ENCODE measurements at places on chromosomes 1 and 21.

- no peak for DNase-seq
Observed at GRCh38 chr1:212700223-212700891, 717 bp upstream of the BATF3 start.

DNA sequence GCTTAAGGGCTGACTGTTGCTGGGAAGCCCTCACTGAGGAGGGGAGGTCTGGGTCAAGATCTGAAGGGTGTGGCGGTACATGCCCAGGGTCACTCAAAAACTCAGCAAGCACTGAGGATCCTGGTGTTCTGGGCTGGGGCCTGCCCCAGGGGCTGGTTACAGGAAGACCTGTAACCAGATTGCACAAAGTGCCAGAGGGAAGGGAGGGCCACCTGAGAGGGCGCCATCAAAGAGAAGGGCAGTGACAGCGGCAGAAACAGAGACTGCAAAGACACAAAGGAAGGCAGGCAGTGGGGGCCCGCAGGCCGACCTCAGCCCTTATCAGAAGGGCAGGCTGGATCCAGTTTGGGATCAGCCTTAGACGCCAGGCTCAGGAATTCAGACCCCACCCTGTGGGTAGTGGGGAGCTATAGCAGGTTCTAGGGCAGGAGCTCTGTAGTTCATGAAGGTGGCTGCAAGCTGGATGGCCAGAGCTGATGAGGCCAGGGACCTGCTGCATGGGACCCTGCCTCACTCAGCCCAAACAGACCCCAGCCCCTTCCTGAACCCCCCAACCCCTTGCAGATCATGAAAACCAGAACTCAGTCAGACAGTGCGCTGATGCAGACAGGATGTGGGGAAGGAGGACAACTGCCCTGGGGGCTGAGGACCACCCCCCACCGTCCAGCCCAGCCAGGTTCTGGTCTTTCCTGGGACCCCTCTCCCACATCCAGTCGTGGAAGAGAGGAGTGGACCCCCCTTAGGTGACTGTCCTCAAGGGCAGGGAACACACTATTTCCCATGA is 3.9 kb downstream of the SH2D5 start:
- no peak for DNase-seq

- DNase-seq, result no peak
Observed at GRCh38 chr1:114274621-114275317, 121.1 kb upstream of the SYT6 start.

DNA sequence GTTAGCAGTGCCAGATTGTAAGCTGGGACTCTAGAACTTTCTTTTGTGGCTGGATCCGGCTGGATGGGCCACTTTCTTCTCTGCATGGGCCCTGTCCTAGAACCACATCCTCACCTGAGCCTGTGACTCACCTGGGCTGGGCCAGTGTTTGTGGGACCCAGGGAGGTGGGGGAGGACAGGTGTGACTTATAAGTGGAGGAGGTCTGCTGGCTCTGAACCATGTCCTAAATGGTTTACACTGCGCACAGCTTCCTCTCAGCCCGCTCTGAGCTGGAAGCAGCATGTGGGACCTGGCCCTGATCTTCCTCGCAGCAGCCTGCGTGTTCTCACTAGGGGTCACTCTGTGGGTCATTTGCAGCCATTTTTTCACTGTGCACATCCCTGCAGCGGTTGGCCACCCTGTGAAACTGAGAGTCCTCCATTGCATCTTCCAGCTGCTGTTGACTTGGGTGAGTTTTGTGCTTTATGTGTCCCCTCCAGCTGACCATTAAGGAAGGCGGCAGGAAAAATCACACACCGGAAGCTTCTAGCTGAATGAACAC is at the start of gene AADACL3:
Gene AADACL3, plus strand, starts transcription at position 215 of the 542 bp plus-strand sequence. Its CDS starts 67 bp downstream, at position 282.
- DNase-seq, result no peak

DNA sequence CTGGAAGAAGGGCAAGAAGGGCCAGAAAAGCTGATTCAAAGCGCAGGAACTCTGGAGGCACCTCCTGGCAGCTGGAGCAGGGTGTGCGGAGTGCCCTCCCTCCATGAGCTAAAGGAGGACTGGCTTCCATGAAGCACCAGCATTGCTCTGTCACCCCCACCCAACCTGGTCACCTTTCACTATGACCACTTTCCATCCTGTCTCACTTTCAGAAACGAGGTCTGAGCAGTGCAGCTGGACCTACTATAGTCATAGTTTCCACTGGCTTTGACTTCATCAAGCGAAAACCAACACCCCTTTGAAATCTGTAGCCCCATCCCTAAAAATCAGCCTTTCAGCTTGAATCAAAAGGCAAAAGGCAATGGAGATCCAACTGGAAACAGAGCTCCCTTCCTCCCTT is 84.8 kb upstream of the CACNA1E start:
- no peak for DNase-seq

GRCh38 chr1:53502641-53503432 is 43.6 kb downstream of the DMRTB1 start:
- DNase-seq, result no peak

- DNase-seq, result no peak
Observed at GRCh38 chr1:110616587-110616986, 10.4 kb upstream of the KCNA2 start.

- DNase-seq, result no peak
Observed at GRCh38 chr1:111770916-111771315, 15.2 kb downstream of the DDX20 start.

DNA sequence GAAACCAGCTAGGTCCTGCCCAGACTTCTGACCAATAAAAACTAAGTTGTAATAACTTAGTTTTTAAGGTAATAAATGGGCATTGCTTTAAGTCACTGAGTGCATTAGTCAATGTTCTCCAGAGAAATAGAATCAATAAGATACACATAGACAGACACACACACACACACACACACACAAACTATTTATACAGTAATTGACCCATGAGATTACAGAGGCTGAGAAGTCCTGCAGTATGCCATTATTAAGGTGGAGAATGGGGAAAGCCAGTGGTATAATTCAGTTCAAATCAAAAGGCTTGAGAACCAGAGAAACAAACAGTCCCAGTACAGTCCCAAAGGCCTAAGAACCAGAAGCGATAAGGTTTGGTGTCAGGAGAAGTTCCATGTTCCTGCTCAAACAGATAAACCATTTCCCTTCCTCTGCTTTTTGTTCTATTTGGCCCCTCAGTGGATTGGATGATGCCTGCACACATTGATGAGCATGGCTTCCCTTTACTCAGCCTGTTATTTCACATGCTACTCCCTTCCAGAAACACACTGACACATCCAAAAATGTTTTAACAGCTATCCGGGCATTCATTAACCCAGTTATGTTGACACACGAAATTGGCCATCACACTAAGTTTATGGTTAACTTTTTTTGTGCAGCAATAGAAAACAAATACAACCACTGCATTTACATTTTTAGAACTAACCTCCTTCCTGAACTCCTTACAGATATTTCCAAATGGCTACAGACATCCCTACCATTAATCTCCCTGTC is 828.2 kb upstream of the NCAM2 start:
- DNase-seq, result no peak

- DNase-seq, result no peak
Observed at GRCh38 chr1:184682956-184683355, 71.7 kb downstream of the EDEM3 start.

GRCh38 chr1:116948046-116948445 is 38.3 kb downstream of the PTGFRN start:
- no peak for DNase-seq

DNA sequence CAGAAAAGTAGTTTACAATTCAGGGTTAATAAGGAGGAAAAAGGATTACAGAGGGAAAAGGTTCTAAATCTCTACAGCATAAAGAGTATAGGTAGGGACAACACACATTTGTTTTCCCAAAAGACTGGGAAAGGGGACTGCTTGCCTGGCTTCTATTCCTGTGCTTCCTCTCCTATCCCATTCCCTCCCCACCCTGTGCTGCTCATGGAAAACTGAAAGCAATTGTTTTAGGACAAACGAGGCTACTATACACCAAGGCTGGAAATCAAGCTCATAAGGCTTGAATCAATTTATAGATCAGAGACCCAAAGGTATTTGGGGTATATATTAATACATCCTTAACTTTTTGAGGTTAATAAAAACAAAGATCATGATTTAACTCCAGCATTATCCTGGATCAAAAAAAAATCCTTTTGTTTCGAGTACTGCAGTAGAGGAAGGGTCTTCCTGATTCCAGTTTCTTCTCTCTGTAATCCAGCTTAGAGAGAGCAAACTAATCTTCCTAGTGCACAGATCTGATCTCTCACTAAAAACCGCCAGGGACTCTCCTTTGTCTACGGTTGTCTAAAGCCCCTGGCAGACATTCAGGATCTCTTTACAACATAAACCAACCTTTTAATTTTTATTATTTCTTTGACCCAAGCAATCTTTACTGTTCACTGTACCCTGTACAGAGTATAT is 37.4 kb upstream of the A3GALT2 start:
- DNase-seq, result no peak

DNA sequence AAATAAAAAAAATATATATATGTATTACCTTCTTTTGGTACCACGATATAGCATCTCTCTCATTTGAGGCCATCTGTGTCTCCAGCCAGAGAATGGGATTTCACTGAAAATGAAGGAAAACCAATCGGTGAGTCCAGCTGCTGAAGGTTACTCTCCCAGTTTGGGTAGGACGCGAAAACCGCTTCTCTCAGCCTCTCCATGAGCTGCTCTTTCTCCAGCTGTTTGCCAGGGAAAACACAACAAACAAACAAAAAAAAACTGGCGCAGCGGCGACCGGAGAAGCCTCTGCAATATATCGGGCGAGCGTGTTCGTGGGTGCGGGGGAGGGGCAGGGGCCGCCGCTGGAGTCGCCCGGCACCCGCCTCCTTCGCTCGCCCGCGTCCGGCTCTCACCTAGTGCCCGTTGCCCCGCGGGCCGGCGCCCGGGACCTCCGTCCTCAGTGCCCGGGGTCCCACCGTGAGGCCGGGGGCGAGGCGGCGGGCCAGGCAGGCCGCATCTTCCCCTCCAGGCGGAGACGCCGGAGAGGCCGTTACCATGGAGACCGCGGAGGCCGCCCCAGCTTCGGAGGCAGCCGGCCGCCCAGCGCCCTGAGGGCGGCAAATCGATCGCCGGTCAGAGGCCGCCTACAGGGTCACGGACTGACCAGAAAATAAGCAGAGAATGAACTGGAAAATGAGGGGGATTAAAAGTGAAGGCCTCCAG is 504 bp downstream of the PHTF1 start:
- DNase-seq, result no peak

GRCh38 chr21:34215911-34216717 is 142.7 kb downstream of the MRPS6 start:
- no peak for DNase-seq

GRCh38 chr1:101276818-101277217 is 40.0 kb downstream of the S1PR1 start:
- no peak for DNase-seq
